CMK (cell line): ENCODE measurements at places on chromosomes 11 and 22.

DNA sequence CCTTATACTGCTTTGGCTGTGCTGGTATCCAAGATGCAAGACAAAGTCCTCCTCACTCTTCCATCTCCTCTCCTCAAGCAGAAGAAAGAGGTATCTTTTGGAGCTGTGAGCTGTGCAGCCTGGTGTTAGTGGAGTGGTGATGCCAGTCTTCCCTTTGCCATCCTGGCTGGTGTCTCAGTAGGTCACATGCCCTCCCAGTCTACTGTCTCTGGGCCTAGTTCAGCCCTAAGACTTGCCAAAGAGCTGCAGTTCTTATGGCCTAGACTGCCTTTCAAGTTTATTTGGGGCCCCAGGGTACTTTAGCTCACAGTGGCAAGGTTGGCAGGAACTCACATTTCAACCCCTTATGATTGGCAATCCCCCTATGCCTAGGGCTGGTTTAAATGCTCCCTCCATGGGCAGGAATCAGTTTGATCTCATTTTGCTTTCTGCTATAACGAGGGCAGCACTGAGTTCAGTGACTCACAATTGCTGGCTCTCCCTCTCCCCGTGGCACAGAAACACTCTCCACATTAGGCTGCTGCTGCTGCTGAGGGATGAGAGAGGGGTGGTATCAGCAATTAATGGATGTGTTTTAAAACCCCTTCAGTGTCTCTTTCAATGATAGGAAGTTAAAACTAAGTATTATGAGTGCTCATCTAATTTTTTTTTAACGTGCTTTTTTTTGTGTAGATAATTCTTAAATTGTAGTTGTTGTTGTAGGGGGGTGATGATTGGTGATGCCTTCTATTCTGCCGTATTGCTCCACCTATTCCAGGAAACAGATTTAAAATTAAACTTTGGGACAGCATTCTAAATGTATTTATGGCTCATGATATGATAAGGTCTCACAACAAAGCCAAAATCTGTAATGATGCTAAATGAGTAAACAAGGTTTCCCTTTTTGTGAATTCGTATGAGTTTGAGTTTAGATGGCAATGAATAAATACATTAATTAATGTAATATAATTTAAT, 1295.0 kb downstream of the JRKL start:
- DNase-seq: no peak

DNA sequence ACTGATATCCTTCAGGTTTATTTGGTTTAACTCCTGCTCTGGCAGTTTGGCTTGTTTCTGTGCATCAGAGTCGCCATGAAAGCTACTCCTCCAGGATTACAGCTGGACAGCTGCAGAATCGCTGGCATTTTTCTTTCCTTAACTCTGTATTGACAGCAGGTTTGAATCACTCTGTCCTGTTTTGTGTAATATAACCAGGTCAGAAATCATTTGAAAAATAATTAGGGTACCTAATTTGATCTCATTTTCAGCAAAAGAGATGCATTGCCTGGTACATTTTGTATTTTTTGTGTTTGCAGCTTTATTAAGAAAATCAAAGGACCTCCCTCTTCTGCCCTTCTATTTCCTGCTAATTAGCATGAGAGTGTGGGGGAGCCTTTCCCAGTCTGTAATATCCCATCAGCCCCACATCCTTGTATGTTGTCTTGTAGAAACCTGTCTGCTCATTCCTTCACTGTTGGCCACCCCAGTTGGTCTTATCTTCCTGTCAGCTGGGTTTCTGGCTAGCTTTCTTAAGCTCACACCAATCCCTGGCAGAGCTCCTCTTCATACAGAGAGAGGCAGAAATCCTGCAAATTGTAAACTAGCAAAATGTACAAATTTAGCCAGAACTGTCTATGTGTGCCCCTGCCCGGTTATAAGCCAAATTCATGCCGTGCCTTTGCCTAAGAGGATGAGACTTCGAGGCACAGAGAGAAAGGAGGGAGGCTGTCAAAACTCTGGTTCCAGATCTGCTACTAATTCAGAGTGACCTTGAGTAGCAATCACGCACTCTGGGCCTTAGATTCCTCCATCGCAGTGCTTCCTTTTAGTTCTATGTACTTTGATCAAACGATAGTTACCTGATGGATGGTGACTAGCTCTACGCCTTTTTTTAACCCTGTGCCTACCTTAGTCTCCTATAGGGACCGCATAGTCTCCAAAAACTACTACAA, 200.6 kb downstream of the NAV2 start:
- DNase-seq: no peak

DNA sequence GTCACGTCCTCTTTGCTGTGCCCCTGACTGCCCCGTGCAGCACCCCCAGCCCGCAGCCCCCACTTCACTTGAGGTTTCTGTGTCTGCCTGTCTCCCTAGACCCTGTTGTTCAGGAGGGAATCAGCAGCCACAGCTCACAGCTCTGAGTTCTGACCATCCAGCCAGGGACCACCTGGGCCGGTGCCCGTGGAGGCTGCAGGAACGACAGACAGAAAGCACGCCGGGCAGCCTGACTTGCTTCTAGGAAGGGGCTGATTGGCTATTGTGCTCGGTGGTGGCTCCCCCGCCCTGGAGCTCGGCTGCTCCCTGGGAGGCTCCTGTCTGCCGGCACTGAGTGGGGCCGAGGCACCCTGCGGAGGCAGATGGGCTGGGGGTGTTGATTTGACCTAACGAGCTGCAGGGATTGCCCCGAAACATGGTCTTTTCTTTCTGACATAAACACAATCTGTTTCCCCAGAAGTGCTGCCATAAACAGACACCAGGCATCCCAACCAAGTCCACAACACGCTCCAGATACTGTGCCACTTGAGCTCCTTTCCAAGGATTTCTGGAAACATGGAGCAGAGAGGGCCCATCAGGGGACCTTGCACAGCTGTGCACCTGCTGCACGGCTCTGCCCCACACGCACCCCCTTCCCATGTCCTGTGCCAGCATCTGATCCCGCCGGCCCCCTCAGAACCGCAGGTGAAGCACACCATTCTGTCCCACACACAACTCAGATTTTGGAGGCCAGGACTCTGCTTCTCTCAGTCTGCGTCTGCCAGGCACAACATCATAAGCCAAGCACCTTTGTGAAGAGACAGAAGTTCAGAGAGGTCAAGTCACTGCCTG, 855.9 kb downstream of the TBC1D22A start:
- no peak for DNase-seq

GRCh38 chr11:72405009-72405408, 29.3 kb downstream of the CLPB start:
- no peak for DNase-seq

- DNase-seq: no peak
Measured at GRCh38 chr11:12944889-12945288, 64.2 kb upstream of the RASSF10 start.

GRCh38 chr11:34833602-34834001, 82.6 kb downstream of the APIP start:
- DNase-seq: no peak

- DNase-seq: no peak
Measured at GRCh38 chr11:73818846-73819245, 31.2 kb downstream of the MRPL48 start.

DNA sequence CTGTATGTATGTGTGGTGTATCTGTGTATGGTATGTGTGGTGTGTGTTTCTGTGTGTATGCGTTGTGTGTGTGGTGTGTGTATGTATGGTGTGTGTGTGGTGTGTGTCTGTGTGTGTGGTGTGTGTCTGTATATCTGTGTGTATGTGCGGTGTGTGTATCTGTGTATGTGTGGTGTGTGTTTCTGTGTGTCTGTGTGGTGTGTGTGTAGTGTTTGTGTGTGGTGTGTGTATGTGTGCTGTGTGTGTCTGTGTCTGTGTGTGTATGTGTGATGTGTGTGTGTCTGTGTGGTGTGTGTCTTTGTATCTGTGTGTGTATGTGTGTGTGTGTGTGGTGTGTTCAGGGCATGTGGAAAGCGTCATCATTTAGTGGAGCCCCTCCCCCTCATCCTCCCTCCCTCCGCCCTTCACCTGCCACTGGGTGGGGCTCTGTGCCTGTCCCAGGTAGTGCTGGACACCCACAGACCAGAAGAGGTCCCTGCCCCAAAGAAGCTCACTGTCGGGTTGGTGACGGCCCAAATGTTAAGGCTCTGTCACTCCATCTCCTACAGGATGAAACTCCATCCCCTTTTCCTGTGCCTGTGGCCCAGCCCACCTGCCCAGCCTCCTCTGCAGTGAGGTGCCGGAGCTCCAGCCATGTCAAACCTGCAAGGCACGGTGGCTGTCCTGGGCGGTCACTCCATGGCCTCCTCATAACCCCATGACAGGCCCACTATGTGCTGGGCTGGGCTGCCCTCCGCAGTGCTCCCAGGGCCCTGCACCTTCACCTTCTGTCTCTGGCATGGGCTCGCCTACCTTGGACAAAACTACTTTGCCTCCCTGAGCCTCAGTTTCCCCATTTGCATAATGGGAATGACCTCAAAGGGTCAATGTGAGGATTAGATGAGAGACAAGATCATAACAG, 23.4 kb upstream of the SHISAL1 start:
- DNase-seq: no peak

- DNase-seq: no peak
Measured at GRCh38 chr22:47201996-47202818, 439.8 kb downstream of the TBC1D22A start.

GRCh38 chr11:70029861-70030380, 48.2 kb upstream of the ANO1 start:
- DNase-seq: no peak

DNA sequence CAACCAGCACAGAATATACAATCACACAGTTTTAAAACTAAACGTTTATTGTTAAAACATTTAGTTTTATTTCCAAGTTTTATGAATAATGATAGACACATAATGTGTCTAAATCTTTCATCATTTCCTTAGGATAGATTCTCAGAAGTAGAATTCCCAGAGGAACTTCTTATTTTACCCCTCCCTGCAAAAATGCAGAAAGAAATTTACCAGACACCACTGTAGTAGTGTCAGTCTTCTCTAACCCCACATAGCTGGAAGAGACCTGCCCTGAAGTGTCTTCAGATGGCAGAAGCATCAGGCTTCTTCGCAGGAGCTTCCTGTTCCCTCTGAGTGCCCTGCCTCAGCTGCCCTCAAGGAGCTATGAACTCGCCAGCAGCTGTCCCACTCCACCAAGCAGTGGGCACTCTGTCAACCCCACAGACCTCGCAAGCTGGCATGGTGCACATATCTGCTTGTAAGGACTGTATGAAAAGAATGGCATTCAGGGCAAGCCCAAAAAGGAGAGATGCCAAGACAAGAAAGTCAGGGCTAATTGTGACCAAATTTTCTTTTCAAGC, 28.5 kb upstream of the PAK1 start:
- no peak for DNase-seq

- no peak for DNase-seq
Measured at GRCh38 chr22:24807284-24807950, 1.4 kb downstream of the SGSM1 start.

- peak; percentile 52 for DNase-seq
Measured at GRCh38 chr11:88181776-88182175, 6.5 kb upstream of the RAB38 start.

GRCh38 chr11:57324154-57324885, 432 bp downstream of the TNKS1BP1 start:
- no peak for DNase-seq

- DNase-seq: no peak
Measured at GRCh38 chr22:29233277-29233877, 27.7 kb downstream of the EMID1 start.

DNA sequence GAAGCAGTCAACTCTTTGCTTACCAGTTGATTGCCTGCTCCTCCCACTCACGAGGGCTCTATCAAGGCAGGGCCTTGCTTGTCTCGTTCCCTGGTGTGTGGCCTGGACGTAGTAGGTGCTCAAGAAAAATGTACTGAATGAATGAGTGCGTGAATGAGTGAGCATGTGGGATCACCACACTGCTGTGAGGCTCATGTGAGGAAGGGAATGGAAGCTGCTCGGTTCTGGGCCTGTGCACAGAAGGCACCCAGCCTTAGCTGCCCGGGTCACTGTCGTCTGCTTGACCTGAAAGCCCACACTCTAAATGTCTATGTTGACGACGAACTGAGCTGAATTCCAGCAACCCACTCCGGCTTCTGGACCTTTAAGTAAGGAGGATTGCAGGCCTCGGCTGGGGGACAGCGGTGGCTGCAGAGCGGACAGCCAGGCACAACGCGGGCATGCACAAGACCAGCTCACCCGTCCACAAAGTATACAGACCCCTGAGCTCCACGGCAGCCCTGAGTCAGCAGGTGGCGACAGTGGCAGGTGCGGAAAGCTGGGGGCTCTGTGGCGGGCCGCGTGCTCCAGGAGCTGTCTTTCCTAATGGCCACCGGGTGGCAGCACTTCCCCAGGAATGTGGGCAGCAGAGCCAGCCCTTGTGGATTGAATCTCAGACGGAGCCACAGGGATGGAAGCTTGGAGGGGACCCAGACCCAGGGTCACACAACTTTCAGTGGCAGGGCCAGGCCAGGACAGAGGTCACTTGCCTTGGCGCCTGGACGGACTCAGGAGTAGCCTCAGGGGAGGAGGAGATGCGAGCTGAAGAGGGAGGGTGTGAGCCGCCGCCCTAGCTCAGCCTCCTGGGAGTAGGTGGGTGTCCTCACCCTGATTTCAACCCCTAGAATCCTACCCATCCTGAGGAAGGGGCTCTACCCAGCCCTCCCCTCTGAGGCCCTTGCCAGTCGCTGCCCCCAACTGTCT, 5.0 kb upstream of the PICK1 start:
- peak; percentile 56 for DNase-seq

DNA sequence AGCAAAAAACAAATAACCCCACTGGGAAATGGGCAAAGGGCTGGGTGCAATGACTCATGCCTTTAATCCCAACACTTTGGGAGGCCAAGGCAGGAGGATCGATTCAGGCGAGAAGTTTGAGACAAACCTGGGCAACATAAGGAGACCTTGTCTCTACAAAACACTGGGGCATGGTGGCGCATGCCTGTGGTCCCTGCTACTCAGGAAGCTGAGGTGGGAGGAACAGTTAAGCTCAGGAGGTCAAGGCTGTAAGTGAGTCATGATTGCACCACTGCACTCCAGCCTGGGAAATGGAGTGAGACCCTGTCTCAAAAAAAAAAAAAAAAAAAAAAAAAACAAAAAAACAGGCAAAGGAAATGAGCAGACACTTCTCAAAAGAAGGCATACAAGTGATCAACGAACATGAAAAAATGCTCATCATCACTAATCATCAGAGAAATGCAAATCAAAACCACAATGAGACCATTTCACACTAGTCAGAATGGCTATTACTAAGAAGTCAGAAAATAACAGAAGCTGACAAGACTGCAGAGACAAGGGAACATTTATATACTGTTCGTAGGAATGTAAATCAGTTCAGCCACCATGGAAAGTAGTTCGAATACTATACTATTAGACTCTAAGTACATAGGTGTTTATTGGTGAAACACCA, 48.2 kb upstream of the SMCO4 start:
- DNase-seq: no peak
